ENCODE measurements at places on chromosomes 4 and X.

- DNase-seq: no peak
Measured at GRCh38 chrX:114611018-114611619, 27.2 kb downstream of the HTR2C start.

DNA sequence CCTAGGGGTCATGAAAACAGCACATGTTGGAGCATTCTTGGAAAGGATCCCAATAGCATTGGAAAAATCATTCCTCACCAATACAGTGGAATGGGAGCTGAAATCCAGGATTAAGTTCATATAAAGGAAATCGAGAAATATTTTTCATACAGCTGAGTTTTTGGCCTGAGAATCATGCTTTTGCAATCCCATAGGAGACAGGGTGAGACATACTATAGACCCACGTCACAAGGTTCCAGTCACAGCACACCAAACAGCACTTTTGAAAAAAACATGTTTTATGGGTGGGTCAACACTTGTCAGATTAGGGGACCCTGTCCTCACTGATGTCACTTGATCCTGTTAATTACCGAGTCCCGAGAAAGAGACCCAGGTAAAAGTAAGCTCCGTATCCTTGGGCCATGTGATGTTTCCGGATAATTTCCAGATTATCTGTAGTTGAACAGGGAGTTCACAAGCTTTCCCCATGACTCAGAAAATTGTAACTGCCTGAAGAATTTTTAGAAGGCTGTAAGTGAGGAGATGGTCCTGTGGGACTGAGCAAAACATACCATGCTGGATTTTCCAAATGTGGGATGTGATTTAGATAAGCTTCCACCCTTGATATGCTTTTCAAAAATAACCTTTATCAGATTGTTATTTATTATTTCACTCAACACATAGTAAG lies 80.9 kb upstream of the TLR3 start:
- no peak for DNase-seq

DNA sequence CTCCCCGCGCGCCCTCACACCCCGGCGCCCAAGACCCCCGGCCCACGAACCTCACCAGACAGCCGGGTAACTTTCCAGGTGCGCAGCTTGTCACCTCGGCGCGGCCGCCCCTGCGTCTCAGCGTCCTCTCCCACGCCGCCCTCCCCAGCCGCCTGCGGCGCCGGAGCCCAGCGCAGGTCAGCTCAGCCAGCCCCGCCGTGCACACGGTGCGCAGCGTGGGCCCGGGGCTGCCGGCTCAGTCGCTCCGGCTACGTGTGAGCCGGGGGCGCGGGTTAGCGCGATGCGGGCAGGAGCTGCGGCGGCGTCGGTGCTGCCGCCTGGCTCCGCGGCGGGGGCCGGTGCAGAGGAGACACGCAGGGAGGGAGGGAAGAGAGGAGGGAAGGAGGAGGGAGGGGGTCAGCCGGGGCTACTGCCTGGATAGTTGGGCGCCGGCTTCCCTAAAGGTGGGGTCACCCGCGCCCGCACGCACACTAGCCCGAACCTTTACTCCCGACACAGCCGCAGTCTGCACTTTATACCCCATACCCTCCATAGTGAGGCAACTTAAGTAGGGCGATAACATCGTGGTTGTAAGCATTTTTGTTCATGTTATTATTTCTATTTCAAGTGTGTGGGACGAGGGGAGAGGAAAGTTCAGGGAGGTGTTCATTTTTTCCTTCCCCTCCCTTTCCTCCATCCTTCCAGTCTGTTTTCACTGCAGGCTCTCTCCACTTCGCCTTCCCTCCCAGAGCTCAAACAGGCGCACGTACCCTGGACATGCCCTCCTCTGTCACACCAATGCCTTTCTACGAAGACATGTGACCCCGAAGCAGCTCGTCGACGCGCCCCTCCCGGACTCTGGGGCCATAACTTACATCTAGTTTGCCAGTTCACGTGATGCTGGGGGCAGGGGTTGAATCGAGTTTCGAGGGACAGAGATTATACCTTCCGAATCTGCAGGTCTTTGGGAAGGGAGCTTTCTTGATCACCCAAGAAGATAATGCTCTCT lies at the start of gene PRKG2:
Gene PRKG2 (minus strand): TSS at position 342 of the 988 bp plus-strand sequence. CDS start 10,175 bp downstream, outside the sequence.
- DNase-seq: no peak

DNA sequence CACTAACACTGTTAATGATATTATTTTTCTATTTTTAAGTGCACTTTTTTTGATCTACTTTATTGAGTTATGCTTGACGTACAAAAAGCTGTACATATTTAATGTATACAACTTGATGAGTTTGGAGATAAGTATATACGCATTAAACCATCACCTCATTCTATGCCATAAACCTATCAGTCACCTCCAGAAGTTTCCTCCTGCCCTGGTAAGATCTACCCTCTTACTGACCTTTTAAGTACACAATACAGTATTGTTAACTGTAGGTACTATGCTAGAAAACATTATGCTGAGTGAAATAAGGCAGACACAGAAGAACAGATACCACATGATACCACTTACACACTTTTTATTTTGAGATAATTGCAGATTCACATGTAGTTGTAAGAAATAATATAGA lies 36.9 kb downstream of the INTS6L start:
- DNase-seq: no peak

DNA sequence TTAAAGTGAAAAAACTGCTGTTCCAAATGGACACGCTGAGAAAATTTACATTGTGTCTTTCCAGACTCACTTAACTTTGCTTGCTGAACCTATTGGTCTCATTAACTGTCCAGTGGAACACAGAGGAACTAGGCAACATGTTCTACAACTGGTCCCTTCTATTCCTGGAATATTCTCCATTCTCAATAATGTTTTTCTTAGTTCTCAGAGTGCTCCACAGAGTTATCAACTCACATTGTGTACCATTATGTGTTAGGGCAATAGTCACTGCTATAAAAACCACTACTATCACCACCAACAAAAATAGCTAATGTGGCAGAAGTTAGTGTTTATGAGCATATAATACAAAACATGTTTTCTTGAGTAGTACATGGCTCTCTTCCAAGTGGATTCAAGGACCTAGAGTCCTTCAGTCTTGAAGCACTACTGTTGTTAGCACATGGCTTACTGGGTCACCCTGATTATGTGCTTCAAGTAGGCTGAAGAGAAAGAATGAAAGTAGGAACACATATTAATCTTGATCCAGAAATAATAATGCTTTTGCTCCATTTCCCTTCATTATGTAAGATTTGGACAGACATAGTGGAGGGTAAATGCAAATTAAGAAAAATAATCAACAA lies 865.3 kb upstream of the HS3ST1 start:
- DNase-seq: no peak
